ENCODE measurements at places on chromosomes 5 and 9.

DNA sequence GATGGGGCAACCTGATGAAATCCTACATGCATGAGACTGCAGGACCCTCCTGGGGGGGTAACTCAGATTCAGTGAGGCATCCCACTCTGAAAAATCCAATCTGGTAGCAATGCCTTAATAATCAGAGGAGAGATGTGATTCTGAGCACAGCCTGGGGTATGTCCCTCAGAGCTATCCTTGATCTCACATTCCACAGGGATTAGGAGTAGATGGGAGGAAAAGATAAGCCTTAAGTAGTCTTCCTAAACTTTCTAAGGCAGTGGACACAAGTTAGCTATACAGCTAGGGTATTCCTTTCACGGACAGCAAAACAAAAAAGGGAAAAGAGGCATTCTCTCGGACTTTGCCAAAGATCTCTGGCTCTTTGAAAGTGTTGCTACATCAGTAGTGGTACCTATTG, 3.9 kb upstream of the SPATA9 start:
- no peak for DNase-seq

DNA sequence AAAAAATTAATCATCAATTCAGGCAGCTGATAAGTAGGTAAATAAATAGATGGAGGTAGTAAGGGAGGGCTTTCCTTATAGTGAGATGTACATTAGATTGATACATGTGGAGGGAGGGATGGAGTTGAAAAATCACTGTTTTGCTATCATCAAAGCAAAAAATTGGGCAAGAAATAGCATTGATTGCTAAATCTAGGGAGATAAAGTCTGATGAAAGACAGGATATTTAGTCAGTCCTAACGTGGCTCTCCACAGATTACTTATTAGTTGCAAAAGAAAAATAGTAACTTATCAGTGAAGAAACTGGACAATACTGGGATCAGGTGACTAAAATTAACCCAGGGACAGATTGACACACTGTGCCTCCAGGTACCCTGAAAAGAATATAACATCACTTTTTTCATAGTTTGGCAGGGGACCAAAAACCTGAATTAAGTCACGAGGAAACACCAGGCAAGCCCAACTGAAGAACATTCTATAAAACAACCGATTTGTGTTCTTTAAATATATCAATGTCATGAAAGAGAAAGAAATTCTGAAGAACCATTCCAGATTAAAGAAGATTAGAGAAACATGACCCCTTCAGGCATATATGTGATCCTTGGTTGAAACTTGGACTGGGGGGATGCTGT, 27.1 kb upstream of the GOLPH3 start:
- DNase-seq: no peak

GRCh38 chr5:98700730-98701129, 72.7 kb upstream of the RGMB start:
- DNase-seq: no peak

DNA sequence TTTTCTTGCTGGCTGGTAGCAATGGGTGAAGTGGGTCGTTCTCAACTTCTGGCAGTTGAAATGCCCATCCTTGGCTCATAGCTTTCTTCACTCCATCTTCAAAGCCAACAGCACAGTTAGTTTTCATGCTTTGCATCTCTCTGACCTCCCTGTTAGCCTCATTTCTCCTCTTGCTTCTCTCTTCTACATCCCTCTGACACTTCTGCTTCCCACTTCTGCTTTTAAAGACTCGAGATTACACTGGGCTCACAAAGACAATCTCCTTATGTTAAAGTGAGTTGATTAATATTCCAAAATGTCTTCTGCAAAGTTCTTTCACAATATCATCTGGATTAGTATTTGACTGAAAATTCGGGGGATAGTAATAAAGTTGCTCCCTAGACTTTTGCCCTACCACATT, 684.8 kb upstream of the CCNG1 start:
- DNase-seq: no peak

- no peak for DNase-seq
These were observed 39.4 kb downstream of the SUSD1 start for GRCh38 chr9:112135706-112136105.

GRCh38 chr5:58235299-58235698, 224.6 kb downstream of the PLK2 start:
- DNase-seq: no peak

GRCh38 chr5:135448071-135448739, 1.1 kb upstream of the DCANP1 start:
- no peak for DNase-seq

GRCh38 chr5:1352231-1353219, 7.6 kb upstream of the CLPTM1L start:
- no peak for DNase-seq

- no peak for DNase-seq
These were observed 443.9 kb downstream of the ZNF608 start for GRCh38 chr5:124302533-124302932.

DNA sequence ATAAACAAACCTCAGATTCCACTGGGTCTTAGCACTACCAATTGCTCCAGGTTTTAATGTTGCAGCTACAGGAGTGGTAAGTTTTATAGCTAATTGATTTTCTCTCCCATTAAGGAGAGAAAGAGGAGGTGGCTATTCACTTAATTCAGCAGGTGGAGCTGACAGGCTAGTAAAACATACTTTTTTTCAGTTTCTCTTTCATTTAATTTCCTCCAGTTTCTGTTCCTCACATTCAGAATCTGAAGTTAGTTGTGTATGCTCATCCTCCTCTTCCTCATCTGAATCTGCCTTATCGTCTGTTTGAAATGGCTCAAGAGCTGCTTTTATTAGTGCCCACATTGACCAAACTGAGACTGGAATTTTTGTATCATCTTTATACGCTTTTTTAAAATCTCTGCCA, 98.0 kb downstream of the PLPPR1 start:
- DNase-seq: no peak

GRCh38 chr5:66560371-66560770, 35.8 kb upstream of the MAST4 start:
- no peak for DNase-seq

- no peak for DNase-seq
These were observed 3.8 kb upstream of the ZDHHC12 start for GRCh38 chr9:128727640-128728248.

GRCh38 chr5:148873690-148874485, 47.5 kb downstream of the ADRB2 start:
- DNase-seq: no peak

DNA sequence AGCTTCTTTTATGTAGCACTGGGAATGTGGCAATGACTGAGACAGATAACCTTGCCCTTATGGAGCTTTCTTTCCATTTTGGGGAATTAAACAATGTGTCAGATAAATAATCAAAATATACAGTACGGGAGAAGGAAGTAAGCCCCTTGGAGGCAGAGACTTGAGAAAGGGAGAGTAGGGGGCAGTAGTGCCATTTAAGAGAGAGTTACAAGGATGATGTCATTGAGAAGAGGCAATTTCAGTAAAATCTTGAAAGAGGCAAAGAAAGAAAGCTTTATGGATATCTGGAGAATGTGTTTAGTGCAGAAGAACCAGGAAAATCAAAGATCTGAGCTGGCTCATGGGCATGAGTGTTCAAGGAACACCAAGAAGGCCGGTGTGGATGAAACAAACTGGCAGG, 77.3 kb downstream of the KCTD16 start:
- no peak for DNase-seq

DNA sequence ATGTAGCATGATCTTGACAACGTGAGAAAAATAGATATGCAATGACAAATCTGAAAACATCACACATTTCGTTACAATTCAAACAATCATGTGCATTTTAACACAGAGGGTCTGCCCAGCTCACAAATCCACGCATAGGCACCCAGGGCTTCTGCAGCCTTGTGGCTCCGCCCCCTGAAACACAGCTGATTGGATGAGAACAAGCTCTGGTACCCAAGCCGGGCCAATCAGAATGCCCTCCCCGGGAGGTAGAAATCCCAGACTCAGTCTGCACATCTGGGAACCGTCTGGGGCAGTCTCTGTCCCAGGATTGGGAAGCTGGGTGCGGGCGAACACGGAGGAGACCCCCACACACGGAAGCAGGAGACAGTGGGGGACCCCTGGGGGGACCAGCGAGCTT, 137.5 kb downstream of the GAPVD1 start:
- no peak for DNase-seq

- DNase-seq: no peak
These were observed 619.6 kb upstream of the ADAMTS16 start for GRCh38 chr5:4520559-4520958.

GRCh38 chr9:27529316-27530278, at the start of gene MOB3B:
MOB3B (minus strand) TSS chr9:27529814; CDS start chr9:27455550, 74,264 bp downstream.
- DNase-seq: peak; percentile 73

- no peak for DNase-seq
These were observed 194.0 kb downstream of the EFNA5 start for GRCh38 chr5:107476783-107477182.

DNA sequence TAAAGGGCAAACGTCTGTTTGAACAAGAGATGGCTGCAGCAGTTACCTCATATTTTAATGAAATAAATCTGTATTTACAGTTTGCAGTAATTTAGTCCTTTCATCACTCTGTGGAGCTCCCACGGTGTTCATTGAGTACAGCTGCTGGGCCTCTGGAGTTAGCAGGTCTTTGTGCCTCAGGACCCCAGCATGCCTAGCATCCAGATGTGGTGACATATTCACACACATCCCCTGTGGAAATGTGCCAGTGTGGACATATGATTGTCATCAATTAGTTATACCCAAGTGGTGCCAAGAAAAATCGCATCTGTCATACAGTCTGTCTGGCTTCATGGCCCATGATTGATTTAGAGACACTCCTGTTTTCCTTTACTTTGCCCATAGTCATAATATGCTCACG, 77.3 kb downstream of the NNT start:
- DNase-seq: no peak

GRCh38 chr5:51156838-51157237, 226.4 kb upstream of the ISL1 start:
- no peak for DNase-seq

GRCh38 chr9:114721491-114722079, 39.6 kb upstream of the TEX48 start:
- DNase-seq: peak; percentile 65

GRCh38 chr5:153753645-153754432, 263.4 kb downstream of the GRIA1 start:
- no peak for DNase-seq

DNA sequence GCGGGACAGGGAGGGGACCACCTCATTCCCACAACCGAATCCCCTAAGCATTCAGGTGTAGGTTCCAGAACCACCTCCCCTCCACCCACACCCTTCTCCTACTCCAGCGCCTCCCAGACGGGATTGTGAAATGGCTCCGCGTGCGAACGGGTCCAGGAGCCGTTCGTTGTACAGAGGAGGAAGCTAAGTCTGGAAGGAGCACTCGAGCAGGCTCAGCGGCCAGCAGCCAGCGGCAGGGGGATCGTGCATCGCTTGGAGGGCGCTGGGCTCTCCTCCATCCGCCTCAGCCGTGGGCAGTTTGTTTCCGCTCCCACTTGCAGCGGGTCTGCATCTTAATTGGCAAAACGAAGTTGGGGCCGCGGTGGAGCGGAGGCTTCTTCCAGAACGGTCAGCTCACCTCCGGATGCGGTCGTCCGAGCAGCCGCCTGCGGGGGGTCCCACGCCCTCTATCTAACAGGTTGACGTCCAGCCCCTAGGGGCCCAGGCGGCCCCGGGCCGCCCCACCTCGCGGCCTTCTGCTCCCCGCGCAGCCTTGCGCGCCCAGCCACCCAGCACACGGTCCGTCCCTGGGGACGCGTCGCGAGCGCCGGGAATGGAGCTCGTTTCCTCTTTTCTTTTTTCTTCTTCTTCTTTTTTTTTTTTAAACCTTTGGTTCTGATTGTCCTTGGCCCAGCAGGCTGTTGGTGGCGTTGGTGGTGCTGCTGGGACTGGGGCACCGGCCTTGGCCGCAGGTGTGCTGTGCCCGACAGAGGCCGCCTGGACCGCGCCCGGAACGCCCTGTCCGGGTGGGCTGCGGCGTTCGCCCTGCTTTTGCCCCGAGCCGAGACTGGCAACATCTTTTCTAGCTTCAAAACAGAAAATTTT, 3.9 kb upstream of the BARX1 start:
- no peak for DNase-seq

DNA sequence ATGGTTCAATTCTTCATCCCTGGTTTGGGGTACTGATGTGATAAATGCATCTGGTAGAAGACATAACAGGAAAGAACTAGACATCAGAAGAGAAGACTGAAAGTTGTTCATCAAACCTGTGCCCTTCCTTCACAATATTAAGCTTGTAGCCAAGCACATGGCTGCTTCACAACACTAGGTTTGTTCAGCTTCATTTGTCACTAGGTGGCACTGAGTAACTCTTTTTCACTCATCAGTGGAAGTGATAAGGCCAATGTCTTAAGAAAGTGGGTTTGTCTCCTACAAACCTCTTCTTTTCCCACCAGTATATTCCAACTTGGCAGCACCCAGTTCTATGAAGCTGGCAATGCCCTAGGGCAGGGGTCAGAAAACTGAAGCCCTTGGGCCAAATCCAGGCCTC, 26.9 kb downstream of the ZNF484 start:
- DNase-seq: no peak

DNA sequence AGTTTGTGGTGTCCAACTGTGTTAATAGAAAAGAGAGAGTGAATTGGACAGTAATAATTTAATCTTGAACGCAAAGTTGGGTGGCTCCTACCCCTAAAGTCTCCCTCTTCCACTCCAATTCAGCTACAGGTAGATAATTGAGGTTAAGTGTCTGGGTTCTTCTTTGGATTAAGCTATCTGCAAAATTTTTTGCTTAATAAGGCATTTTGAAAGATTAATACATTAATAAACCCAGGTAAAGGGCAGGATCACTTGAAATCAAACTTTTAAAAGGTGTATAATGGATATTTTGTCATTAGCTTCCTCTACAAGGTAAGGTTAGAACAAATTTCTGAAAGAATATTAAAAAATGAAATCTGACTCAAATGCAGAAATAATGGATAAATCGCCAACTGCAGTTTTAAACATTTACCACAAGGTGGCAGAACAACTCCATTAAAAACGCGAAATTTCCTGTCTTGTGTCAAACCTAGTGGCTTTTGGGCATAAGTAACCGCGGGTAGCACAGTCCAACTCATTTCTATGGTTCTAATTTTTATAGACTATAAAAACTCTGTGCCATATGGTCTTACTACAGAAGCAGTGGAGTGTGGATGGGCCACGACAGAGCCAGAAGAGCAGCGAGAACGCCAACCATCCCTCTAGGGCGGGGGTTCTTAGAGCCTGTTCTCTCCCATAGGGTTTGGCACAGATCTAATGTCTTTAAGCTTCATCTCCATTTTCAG, 276.5 kb downstream of the ARHGEF28 start:
- DNase-seq: peak; percentile 58

DNA sequence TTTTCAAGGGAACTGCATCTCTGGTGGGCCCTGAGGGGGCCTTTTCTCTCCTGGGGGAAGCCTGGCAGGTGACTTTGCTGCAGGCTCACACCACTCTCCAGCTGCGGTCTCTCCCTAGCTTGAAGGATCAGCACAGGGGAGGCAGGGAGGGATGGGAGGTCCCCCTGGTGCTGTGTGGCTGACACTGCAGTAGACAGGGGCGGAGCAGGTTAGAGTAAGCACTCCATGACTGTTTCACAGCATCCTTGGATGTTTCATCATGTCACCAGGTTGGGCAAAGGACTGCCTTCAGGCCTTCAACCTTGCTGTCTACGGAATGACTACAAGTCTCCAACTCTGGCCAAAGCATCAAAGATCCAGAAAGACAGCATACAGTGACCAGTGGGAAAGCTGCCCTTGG, 470.7 kb downstream of the CDK5RAP2 start:
- DNase-seq: peak; percentile 40

Measured in SHP77 (cell line).